ENCODE measurements at places on chromosomes 7 and 10. TPM values are rescaled to one million over a fixed set of nuclear protein-coding genes. Genes with fewer than 3 reads are reported as not detected.

- DNase-seq: no peak
Observed at GRCh38 chr7:150879345-150879744, 27.0 kb downstream of the AOC1 start.

CCDC146 gene
- total RNA-seq: 0.27 TPM

GRCh38 chr7:129435414-129435829 is 1.2 kb downstream of the STRIP2 start:
- DNase-seq: no peak

GRCh38 chr10:1249142-1249920 is 193.1 kb downstream of the WDR37 start:
- no peak for DNase-seq

DNA sequence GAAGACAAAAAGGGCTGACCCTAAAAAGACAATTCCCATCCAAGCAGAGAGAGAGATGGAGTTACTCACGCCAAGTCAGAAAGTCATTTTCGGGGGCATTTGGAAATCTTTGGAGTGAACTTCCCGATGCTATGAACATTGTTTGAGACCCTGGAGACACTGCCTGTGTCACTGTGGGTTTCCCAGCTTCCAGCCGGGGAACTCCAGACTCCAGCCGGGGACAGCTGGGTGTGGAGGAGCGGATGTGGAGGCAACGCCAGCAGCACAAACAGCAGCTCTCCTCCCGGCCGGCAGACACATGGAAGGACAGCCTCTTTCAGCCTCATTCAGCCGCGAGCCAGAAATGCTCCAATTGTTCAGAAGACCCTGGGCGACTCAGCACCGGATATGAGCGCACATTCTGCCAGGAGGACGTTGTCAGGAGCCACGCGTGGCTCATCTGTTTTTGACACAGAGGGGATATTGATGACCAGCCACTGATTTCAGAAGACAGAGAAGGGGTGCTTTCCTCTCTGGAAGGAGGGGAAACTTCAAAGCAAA is 97.6 kb downstream of the PRPF18 start:
- DNase-seq: no peak

TRIM24 gene
- total RNA-seq: 10.6 TPM

LMOD2 gene
- total RNA-seq: not detected

DNA sequence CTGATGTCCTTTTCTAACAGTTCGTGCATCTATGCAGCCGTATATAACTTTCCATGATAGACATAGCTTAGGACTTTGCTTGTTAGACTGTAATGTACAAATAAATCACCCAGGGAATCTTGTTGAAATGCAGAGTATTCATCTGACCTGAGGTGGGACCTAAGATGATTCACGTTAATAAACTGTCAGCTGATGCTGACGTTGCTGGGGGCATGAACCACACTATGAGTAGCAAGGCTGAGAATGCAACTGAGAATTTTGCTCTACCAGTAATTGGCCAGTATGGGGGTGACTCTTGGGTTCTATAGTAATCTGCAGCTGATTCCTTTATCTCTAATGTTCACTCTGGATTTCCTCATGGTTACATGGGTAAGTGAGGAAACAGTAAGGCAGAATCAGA is 130.1 kb upstream of the MALRD1 start:
- no peak for DNase-seq

DNA sequence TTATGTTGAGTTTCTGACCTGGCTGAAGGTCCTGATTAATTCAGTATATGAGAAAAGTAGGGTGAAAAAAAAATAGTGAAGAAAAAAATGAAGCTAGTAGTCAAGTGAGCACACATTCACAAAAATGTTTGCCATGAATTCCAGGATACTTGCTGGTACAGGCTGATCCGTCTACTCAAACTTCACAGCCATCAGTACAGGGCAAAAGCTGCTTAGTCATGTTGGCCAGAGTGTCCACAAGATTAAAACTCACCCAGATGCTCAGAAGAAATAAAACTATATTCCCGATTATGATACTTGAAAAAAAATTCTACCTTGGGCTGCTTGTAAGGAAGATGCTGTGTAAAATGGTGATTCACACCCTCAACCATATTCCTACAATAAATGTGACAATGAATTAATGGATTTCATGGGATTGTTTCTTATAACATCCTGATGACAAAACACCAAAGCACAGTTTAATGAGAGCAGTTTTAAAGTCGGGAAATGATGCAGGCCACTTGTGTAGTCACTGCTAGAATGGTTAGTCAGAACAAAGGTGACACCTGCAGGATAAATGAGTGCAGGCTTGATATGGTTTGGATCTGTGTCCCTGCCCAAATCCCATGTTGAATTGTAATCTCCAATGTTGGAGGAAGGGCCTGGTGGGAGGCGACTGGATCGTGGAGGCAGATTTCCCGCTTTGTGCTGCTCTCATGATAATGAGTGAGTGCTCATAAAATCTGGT is 49.2 kb upstream of the ANKRD1 start:
- peak; percentile 12 for DNase-seq

DNA sequence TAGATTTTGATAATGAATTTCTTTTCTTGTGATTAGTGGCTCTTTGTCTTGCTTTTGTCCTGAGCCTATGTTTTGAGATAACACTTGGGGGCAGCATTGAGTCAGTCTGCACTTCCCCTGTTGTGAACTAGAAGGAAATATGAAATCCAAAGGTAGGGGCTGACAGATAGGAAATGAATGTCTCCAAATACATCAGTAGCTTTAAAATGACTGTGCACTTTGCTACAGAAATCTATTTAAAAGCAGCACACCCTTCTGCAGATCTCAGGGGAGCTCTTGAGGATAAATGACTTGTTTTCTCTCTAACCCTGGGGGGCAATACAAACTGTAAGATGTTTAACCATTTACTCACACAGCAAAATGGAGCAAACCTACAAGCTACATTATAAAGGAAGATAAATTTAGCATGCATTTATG is 176.0 kb upstream of the MYO3A start:
- peak; percentile 17 for DNase-seq

ARHGEF35 gene
- total RNA-seq: 0.84 TPM

DNA sequence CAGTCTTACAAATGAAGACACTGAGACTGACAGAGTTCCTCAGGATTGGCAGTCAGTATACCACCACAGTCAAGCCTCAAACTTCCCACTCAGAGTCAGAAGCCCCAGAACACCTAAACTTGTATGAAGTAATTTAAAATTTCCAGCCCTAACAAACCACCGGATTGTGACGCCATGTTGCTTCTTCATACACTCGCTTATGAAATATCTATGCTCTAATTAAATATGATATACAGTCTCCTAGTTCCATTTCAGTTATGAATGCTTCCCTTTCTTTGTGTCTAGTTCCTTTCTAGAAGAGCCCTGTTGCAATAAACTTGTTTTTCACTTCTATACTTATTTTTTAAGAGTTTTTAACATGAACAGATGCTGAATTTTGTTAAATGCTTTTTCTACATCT is 172.0 kb upstream of the NOBOX start:
- DNase-seq: no peak

All from NCI-H460 (cell line).